ENCODE measurements at places on chromosomes 13 and 19.

DNA sequence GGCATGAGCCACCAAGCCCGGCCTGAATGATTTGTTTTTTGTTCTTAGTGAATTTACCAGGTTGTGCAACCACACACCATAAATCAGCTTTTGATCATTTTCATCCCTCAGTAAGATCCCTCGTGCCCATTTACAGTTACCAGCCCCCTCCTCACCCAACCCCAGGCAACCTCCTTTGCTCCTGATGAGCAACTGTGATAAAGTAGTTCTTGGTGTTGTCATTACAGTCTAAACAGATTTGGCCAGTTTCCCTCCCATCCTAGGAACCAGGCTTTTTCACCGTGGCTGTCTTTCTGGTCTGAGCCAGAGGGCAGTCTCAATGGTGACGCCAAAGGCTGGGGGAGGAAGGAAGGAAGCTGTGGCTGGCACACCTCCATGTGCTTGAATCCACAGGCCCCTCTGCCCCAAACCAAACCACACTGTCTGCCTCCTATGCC is 61.2 kb upstream of the WDFY2 start:
- DNase-seq = no peak

DNA sequence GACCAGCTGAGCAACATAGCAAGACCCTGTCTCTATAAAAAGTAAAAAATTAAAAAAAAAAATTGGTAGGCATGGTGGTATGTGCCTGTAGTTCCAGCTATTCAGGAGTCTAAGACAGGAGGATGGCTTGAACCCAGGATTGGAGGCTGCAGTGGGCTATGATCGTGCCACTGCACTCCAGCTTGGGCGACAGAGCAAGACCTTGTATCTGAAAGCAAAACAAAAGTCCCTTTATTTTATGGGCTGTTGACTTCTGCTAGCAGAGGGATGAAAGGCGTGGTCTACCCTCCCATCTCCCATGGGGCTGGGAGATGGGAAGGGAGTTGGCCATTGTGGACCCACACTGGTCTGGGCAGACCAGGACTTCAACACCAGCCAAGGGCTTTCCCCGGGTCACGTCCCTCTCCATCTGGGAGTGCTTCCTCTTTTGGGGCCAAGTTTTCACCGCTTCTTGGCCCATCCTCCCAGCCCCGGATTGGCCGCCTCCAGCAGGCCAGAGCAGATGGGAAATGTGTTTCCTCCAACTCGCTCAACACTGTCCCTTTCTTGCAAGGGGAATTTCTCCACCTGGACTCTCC is 2.2 kb upstream of the TNFSF9 start:
- DNase-seq = no peak

DNA sequence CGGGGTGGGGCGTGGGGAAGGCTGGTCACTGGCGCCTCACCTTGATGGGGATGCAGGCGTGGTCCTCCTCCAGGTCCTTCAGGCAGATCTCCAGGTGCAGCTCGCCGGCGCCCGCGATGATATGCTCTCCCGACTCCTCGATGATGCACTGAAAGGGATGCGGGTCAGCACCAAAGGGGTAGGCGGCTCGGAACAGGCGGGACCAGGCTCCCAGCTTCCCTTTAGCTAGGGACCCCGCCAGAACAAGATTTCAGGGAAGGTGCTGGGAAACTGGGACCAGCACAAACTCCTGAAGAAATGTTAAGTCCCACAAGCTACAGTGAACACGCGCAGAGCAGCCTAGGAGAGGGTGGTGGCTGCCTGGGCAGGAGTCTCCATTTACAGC is 6.0 kb downstream of the EEF2 start:
- DNase-seq = no peak

GRCh38 chr13:89740994-89741685 is 1606.3 kb upstream of the MIR17HG start:
- no peak for DNase-seq

GRCh38 chr13:77878190-77878589 is 40.4 kb downstream of the EDNRB start:
- DNase-seq = no peak

DNA sequence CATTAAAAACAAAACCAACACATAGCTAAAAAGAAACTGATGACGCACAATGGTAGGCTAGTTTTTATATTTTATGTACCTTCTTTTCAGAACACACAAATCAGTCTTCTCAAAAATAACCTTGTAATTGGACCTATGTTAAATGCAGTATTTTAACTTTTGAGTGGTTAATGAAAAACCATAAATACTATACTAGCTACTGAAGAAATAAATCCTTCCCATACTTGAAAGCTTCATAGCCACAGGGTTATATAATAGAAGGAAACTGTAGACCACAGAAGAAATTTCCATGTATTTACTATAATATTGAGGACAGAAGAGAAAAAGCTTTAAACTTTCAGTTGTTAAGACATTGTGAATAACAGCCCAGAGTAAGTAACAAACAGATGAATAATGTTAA is 1094.3 kb upstream of the SLC10A2 start:
- no peak for DNase-seq

- no peak for DNase-seq
These were observed 50.3 kb downstream of the GSX1 start for GRCh38 chr13:27842571-27842970.

DNA sequence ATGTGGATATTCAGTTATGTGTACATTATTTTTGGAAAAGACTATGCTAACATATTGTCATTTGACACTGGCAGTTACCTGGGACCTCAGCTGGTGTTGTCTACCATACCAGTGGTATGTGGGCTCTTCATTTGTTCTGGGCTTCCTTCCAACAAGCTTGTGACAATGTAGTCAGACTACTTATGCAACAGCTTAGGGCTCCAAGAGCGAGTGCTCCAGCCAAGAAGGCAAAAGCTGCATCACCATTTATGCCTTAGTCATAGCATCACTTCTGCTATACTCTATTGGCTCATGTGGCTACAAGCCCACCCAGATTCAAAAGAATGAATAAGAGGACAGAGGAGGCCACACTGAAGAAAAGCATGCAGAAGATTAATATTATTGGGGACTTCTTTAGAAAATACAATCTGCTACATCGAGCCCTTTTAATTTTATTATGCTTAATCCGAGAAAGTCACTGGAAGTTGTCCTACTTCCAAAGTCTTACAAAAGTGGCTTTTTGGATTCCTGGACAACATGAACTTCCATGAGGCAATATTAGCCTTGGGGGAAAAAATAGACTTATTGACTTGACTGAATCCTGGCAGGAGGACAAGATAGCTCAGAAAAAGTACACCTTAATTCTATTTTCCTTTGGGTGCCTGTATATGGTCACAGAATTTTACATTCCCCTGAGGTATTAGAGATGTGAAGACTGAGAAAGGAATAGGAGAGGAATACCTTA is 529.4 kb upstream of the HTR2A start:
- DNase-seq = no peak

DNA sequence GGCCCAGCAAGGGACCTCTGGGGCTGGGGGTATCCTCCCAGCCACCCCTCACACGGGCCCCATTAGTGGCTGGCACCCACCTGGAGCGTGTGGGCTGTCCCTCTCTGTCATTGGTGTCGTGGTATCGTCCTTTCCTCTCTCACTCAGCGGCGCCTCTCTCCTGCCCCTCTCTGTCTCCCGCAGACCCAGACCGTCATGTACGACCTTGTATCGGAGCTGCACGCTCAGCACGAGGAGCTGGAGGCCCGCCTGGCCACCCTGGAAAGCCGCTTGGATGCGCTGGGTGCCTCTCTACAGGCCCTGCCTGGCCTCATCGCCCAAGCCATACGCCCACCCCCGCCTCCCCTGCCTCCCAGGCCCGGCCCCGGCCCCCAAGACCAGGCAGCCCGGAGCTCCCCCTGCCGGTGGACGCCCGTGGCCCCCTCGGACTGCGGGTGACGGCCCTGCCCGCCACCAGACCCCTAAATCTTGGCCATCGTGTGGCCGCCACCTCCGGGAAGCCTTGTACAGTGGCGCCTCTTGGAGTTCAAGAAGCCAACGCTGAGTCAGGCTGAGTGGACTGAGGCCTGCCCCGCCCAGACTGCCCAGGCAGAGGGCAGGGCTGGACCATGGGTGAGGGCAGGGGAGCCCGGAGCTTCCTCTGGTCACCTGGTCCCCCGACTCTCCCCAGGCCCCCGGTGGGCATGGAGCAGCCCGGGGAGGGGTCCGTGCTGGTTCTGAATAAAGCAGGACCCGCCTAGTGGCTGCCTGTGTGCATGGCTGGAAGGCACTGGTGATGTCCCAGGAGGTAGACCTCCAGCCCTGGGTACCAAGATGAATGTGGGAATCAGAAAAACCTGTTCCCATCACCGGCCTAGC is 9.8 kb upstream of the ARRDC2 start:
- no peak for DNase-seq

GRCh38 chr19:5594521-5594950 is 26.8 kb upstream of the TINCR start:
- DNase-seq = no peak

- no peak for DNase-seq
These were observed 17.4 kb upstream of the AP1M2 start for GRCh38 chr19:10604460-10604980.

- no peak for DNase-seq
These were observed 995 bp upstream of the MKNK2 start for GRCh38 chr19:2051773-2052704.

GRCh38 chr19:7663706-7664105 is 5.1 kb upstream of the RETN start:
- DNase-seq = no peak

GRCh38 chr13:89930861-89931260 is 1416.6 kb upstream of the MIR17HG start:
- DNase-seq = peak; percentile 1

DNA sequence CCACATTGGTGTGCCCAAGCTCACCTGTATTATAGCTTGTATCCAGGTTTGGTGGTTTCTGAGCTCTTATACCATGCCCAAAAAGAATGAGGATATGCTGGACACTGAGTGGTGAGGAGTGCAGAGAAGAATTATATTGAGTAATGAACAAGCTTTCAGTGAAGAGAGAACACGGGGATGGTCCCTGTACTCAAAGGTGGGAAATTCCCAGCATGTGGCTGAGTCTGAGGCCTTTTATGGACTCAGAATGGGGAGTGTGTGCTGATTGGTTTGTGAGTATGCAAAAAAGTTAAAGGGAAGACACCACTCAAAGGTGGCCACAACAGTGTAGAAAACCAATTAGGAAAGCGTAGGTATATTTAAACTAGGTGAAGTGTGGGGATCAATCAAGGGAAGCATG is 191.2 kb upstream of the SLITRK6 start:
- no peak for DNase-seq

GRCh38 chr13:26425443-26426358 is 131.8 kb upstream of the WASF3 start:
- DNase-seq = no peak

- DNase-seq = no peak
These were observed 1297.4 kb downstream of the PCDH9 start for GRCh38 chr13:65932587-65933239.

DNA sequence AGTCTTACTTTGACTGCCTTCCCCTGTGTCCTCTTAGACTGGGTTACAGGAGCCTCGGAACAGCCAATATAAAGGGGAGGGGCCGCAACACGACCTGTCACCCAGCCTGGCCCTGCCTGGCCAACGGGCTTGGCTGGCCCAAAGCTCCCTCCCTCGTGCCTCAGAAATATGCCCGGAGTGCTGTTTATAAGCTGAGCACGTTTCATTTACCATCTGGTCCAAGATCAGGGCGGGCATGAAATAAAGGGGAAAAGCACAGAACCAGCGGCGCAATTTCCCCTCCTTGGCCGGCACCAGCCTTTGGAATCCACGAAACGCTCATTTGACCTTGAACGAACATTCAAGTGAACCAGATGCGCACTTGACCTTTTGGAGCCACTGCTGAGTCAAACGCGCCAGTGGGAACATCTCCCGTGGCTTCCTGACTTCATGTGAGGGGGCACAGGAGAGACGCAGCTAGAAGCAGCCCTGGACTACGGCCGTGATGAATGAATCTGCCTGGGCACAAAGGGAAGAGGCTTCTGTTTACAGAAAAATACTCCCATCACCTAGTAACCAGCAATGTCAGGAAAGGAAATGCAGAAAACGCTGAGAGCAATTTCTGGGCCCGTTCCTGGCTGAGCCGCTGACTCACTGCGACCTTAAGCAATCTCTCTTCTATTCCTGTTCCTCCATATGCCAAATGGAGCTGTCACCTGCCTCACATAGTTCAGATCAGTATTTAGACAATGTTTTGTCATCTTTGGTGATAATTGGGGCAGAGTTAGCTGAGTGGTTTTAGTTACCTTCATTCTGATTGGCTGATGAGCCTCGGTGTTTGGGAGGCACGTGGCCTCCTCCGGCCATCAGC is 53.3 kb downstream of the RFX2 start:
- DNase-seq = peak; percentile 42

DNA sequence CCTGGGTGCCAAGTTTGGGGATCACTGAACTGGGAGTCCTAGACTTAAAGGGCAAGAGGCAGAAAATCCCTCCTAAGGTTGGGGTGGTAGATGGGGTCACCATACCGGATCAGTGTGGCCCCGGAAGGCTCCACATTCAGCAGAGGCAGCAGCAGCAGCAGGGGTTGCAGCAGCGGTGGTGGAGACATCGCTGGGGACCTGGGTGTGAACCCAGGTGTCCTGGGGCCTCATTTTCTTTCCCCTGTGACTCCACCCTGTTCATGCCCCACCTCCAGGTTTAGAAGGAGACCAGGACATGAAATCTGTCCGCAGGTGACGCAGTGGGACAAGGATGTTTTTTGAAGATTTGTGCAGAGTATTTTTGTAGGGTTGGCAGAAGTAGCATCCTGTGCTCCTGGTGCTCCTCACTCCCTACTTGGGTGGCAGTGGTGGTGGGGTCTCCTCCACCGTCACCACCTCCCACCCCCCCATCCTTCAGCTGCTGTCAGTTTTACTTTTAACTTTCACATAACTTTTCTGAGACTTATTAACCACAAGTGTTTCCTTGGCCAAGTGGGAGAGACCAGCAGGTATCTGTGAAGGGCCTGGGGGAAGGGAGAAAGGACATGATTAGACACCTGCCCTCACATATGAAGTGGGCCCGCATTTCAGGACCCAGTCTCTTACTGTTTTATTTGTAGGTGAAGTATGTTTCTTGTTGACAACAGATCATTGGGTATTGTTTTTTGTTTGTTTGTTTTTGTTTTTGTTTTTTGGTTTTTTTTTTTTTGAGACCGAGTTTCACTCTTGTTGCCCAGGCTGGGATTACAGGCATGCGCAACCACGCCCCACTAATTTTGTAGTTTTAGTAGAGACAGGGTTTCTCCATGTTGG is at the start of gene NAPSA:
Gene NAPSA, minus strand, starts transcription at position 206 of the 873 bp plus-strand sequence. Its CDS starts 18 bp downstream, at position 188.
- no peak for DNase-seq

GRCh38 chr13:99013951-99014350 is 36.1 kb upstream of the DOCK9 start:
- no peak for DNase-seq

- no peak for DNase-seq
These were observed 2.6 kb upstream of the JUNB start for GRCh38 chr19:12788682-12789097.

DNA sequence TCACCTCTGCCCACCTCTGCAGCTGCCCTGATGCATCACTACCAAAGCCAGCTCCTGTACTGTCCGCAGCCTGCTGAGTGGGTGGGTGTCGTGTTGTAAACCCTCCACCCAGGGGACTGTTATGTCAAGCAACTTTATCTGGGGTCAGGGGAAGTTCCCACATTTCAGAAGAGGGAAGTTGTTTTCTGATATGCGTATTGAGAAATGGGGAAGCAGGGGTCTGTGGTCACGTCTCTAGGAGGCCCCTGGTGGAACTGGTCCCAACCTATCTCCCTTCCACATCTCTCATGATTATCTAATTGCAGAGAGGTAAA is 31.2 kb downstream of the CLEC17A start:
- DNase-seq = no peak
